Heart left ventricle (tissue), 16 donors: ENCODE measurements at places on chromosomes 11 and 22. TPM values are rescaled to one million over a fixed set of nuclear protein-coding genes. Genes with fewer than 3 reads are reported as not detected.
A peak's percentile ranks its signal among the peaks of the same experiment; 100 is the strongest.

- peak; percentile 73 for DNase-seq
Measured at GRCh38 chr11:2531277-2531986, 86.6 kb downstream of the KCNQ1 start.

- no peak for DNase-seq
Measured at GRCh38 chr11:62013537-62014476, 46.4 kb upstream of the FTH1 start.

HIC2 gene
- 1.6 TPM for polyA plus RNA-seq

DNA sequence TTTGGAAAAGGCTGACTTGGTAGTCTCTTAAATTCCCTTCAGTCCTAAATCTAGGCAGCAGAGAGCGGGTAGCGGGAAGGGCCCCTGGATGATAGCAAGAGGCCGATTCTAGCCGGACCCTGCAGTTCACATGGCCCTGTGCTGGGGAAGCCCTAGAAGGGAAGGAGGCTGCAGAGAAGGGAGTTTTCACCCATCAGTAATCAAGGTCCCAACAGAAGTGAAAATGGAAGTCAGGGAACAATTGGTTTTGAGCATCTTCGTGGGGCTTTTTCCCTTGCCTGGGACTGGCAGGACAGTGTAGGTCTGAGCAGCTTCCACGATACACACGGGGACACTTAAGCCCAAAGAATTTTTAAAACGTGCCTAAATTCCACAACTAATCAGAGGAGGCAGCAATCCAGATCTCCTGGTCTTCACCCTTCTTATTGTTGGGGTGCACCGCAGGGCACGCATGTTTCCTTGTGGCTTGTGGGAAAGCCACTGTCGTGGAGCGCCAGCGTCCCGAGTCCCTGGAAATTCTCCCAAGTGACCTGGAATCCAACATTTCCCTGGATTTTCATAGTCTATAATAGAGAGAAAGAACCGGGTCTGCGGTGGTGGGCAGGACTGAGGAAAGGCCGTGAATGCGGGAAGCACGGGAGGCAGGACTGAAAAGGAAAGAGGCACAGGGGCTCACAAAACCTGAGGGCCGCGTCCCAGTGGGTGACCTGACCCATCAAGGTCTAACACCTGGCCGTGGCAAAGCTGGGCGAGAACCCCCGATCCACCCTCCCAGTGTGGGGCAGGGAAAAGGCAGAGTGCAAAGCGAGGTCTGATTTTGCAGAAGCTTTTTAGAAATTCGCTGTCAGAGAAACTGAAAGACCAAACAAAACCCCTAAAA, 846 bp upstream of the OAF start:
- no peak for DNase-seq

DNA sequence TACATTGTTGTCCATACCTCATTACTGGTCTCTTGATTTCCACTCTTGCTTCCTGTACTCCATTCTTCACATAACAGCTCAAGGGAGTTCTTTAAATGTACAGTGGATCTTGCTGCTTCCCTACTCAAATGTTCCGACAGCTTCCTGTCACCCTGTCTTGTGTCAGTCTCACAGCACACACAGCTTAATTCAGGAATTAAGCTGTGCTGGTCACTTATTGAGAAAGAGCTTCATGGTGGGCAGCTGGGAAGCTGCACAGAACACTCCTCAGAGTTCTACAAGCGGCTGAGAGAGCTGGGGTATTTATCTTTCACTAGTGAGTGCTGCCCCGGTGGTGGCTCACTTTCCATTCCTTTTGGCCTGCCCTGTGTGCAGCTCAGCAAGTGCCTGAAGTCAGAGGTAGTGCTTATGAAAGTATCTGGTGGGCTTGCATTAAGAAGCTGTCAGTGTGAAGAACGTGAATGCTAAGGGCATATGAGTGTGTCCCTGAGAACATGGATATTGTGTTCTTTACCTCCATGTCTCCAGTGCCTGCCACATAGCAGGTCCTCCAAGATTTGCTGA, 48.7 kb downstream of the KCNQ1OT1 start:
- no peak for DNase-seq

DNA sequence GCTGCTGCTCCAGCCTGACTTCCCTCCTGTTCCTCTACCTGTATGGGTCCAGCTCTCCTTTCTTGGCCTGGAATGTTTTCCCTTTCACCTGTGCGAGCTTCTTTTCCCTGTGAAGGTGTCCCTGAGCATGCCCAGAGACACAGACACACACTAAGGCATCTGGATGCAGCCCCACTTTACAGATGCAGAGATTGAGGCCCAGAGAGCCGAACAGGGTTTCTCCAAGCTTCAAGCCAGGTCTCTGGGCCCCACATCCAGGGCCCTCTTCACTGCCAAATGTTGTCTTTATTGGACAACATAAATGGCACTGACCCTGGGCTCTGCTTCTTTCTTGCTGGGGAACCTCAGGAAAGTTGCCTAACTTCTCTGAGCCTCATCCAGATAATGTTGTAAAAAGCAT, 561.6 kb downstream of the MIAT start:
- DNase-seq: no peak

GRCh38 chr22:37206118-37206840, 6.0 kb downstream of the SSTR3 start:
- no peak for DNase-seq

- DNase-seq: no peak
Measured at GRCh38 chr11:17812091-17812864, 77.7 kb downstream of the KCNC1 start.

DKK3 gene
- polyA plus RNA-seq: 396 TPM

- DNase-seq: no peak
Measured at GRCh38 chr22:27116312-27117086, 459.1 kb downstream of the MIAT start.

GRCh38 chr11:133573081-133573480, 40.8 kb upstream of the OPCML start:
- no peak for DNase-seq

DNA sequence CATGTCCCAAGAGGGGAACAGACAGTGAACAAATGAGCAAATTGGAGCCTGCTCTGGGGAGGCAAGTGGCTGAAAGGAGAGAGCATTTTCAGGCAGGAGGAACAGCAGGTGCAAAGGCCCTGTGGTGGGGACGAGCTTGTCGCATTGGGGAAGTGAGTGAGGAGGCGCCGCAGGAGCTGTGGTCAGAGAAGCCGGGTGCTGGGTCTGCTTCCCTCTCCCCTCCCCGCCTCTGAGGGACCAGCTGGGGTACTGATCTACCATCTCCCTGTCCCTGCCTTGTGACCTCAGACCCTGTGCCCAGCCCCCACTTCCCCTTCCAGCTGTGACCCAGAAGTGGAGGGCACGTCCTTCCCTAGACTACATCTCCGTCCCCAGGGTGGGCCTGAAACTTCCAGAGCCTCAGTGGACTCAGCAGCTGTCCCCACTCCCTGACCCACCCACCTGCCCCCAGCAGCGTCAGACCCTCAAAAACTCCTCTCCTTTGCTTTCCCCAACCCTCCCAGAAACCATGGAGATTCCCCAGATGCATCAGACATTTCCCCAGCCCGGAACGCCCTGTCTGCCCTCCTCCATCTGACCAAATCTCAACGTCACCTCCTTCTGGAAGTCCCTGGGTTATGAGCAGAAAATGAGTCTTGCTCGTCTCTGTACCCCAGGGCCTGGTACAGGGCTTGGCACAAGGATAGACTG, 19.7 kb upstream of the PDGFB start:
- peak; percentile 69 for DNase-seq

DNA sequence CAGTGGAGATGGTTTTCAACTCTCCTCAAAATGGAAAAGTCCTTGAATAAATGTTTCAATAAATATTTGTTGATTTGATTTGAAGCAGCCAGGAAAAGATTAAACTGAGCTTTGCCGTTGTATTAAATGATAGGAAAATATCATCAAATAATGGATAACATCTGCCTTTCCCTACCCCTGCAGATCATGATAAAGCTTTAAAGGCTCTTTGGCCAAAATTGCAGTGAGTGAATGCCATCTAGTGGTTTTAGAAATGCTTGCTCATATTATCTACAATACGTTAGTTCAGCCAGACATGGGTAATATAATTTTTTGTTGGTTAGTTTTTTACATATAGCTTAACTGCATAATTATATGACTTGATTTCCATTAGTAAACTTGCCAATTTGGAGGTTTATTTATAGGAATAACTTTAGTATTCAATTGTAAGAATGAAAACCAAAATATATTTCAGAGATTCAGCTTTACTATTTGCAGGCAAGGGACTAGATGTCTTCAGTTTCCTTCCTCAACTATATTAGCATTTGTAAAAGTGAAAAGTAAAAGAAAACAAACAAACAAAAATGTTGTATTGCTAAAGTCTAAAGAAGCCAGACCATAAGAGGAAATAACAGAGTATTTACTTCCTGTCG, 159.2 kb downstream of the MSANTD4 start:
- no peak for DNase-seq

DNA sequence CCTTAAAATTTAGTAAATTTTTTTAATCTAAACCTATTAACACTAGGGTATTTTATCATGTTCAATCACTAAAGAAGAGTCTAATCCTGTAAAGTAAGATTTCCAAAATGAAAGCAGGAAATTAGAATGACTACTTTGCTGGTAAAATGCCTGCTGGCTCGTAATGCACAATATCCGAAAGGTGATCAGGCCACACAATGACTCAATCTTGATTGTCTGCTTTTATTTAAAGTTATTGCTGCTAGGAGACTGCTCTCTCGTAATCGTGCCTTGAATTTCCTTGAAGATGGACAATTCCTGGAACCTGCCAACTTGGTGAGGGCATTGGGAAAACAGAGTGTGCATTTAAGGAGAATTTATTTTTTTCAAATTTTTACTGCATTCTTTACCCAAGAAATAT, 1786.5 kb upstream of the RAG2 start:
- DNase-seq: no peak

CNGA4 gene
- 0.11 TPM for polyA plus RNA-seq

DNA sequence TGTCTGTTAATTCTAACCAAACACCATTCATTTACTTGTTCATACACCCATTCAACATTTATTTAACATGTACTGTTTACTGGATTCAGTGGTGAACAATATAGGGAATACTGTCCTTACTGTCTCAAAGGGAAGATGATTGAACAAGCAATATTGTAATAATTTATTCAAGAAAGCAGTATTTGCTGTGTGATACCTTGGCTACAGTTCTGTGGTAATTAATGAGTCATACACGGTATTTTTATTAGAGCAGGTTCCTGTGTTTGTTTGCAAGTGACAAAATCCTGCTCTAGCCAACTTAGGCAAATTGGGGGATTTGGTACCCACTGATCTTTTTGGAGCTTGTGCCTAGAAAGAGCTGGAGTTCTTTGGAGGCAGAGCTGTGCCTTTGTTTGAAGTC, 15.7 kb downstream of the PIH1D2 start:
- DNase-seq: no peak

DNA sequence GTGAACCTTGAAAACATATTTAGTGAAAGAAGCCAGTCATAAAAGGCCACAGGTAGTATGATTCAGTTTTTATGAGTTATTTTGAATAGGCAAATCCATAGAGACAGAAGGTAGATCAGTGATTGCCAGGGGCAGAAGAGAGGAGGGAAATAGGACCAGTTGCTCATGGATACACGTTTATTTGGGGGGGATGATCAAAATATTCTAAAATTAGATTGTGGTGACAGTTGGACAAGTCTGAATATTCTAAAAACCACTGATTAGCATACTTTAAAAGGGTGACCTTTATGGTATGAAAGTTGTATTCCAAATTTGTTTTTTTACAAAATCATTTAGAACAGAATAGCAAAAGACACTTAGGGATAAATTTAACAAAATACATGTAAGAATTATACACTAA, 28.6 kb downstream of the QSER1 start:
- DNase-seq: no peak

CHCHD10 gene
- polyA plus RNA-seq: 2,069 TPM

DNA sequence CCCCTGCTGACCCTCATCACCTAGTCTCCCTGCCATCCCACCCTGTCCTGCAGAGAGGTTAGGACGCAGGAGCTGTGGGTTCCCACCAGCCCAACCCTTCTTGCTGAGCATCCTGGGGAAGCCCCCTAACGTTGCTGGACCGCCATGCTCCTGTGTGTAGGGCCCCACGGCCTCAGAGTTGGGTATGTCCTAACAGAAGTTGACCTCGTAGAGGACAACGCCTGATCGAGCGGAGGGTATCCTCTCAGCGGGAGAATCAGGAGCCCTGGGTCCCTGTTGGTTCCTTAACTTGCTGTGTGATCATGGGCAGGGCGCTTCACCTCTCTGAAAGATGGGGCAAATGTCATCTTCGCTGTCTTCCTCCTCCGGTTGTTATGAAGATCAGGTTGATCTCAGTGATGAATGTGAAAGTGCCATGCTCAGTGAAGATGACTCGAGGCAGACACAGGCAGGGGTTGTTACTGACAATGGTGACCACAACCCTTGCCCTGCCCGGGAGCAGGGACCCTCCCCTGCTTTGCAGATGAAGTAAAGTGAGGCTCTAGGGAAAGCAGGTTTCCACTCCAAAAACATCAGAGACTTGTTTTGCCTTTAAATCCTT, 19.3 kb upstream of the CD5 start:
- no peak for DNase-seq

DNA sequence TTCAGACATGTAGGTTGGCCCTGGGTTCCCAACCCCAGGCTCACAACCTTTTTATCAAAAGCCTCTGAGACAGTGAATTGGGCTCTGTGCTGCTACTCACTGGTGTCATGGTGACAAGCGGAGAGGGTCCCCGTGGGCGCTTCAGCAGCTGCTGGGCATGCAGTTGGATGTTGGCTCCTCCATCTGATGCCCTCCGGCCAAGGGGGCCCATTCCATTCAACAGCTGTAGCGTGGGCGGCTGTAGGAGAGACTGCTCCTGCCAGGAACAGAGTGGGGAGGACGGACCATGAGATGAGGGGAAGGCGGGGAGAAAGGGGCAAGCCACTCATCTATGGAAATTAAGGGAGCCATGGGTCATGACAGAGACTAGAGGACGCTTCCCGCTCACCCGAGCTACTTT, 36.0 kb upstream of the APOA1 start:
- no peak for DNase-seq

C1QTNF6 gene
- 3.0 TPM for polyA plus RNA-seq

DNA sequence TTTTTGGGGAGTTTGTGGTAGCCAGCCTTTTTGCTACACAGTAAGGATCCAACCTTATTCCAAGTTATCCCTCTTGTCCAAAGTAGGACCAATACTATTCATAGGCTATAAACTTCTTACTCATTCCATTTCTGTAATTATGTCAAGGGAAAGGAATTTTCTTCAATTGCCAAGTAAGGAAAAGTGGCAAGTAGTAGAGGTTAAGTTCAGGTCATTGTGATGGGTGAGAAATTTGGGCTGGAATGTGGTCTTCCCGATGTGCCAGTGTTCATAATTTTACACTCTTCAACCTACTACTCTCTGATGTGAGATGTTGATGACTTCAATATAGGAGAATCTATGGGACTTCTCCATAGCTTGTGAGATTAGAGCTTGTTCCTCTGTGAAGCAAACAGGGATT, 648.8 kb downstream of the METTL15 start:
- no peak for DNase-seq
